Ovary (tissue), 10 donors: ENCODE measurements at places on chromosomes 11 and 22.

- peak; percentile 68 for DNase-seq
Measured at GRCh38 chr22:39363751-39364515, 14.1 kb downstream of the SYNGR1 start.

DNA sequence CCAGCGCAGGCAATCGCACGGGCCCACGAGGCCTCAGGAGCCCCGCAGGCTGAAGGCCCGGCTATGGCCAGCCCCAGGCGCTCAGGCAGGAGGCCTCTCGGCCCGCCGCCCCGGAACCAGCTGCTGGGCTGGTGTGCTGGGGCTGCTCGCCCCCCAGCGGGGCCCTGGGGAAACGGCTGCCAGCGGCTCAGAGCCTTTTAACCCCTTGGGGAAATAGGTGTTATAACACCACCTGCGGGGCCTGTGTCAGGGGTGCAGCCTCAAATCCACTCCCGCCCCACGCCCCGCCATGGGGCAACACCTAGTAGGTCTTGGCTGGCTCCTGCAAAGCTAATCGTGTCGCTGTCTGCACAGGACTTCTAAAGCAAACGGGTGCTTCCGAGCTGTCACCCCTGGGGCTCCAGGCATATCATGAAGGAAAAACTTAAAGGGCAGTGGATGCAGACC, 237.4 kb downstream of the TTC28 start:
- peak; percentile 91 for DNase-seq

GRCh38 chr22:38122616-38123015, 12.1 kb upstream of the BAIAP2L2 start:
- DNase-seq: no peak

GRCh38 chr11:85863855-85864254, 8.7 kb downstream of the CCDC83 start:
- DNase-seq: no peak

GRCh38 chr11:84922836-84923235, 704.3 kb downstream of the DLG2 start:
- DNase-seq: no peak

DNA sequence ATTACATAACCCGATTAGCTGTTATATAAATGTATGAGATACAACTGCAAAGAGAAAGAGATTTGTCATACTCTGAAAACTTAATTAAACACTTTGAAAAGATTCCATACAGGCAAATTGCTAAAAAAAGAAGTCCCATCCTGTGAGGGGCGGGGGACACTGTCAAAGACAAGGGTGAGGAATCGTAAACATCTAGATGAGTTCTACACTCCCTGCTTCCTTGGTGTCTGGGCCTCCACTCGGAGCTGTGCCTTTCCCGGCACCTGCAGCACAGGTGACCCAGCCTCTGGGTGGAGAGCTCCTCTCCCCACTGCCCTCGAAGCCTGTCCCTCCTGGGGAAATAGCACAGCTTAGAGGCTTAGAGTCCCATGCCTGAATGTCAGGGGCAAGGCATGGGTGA, 69.2 kb upstream of the CRYBB3 start:
- DNase-seq: no peak

DNA sequence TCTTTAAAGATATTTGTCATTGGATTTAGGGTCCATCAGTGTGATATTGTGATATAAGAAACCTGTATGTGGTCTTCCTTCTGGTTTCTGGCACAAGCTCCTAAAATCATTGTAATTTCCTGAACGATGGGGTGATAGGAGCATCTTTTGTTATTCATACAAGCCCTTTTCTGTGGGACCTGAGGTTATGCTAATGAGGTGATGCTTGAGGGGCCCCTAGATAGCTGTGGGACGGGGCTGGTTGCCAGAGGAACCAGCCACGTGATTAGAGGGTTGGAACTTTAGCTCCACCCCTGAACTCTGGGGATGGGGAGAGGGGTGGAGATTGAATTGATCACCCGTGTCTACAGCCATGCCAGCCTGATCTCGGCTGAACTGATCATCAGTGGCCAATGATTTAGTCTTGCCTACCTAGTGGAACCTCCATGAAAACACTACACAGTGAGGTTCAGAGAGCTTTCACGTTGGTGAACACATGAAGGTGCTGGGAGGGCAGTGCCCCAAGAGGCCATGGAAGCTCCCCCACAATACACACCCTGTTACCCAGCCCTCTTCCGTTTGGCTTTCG, 62.8 kb downstream of the BCR start:
- DNase-seq: no peak

DNA sequence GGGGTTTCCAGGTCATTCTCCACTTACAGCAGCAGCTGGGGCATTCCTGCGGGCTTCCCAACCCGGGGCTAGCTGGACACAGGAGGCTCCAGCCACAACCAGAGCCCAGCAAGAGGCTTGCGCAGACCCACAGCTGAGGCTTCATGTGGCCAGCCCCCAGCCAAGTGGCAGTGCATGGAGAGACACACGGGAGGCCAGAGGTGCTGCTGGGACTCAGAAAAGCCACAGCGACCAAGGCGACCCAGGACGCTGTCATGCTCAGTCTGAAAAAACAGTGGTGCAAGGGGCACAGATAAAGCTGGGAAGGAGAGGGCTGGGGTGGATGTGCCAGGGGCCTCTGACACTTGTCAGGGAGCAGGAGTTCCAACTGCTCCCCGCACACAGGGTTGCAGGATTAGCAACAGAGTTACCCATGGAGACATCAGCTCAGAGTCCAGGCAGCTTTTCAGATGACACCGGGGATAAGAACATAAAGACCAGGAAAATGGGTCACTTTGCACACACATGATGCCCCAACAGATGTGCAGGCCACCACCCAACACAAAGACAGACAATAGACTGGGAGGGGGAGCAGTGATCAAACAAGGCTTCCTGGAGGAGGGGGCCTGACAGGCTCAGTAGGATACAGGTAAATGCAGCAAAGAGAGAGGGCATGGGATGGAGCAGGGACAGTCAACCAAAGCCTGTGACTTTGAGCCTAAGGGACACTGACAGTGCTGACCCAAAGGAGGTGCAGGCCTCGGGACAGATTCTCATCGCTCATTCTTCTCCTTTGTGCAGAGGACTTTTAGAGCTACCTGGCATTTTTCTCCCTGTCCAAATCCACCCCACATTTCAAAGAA, 6.9 kb upstream of the NEAT1 start:
- peak; percentile 48 for DNase-seq

DNA sequence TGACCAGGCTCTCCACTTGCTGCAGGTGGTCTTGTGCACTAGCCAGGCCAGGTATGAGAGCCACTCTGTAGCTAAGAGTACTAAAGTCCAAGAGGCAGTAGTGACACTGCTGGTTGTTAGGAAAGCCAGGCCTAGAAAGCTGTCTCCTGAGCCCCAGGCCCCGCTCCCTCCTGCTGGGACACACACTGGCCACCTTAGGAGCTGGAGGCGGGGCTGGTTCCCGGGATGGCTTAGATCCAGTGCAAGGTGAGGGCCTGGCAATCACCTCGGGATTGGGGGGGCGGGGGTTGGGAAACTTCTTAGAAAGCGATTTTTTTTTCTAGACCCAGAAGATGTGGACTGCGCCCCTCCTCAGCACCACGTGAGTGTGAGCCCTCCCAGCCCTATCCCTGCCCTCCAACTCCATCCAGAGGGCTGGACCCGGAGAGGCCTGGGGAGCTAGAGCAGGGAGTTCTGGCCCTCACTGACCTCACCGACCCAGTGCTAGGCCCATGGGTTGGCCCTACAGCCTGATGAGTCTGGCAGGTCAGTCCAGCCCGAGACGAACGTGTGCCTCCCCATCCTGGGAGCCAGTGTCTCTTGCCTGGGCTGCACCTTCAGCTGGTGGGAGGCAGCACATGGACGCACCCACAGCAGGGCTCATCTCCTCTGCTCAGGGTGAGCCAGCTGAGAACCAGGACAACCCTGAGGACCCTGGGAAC, 18.1 kb downstream of the SLC37A2 start:
- no peak for DNase-seq

DNA sequence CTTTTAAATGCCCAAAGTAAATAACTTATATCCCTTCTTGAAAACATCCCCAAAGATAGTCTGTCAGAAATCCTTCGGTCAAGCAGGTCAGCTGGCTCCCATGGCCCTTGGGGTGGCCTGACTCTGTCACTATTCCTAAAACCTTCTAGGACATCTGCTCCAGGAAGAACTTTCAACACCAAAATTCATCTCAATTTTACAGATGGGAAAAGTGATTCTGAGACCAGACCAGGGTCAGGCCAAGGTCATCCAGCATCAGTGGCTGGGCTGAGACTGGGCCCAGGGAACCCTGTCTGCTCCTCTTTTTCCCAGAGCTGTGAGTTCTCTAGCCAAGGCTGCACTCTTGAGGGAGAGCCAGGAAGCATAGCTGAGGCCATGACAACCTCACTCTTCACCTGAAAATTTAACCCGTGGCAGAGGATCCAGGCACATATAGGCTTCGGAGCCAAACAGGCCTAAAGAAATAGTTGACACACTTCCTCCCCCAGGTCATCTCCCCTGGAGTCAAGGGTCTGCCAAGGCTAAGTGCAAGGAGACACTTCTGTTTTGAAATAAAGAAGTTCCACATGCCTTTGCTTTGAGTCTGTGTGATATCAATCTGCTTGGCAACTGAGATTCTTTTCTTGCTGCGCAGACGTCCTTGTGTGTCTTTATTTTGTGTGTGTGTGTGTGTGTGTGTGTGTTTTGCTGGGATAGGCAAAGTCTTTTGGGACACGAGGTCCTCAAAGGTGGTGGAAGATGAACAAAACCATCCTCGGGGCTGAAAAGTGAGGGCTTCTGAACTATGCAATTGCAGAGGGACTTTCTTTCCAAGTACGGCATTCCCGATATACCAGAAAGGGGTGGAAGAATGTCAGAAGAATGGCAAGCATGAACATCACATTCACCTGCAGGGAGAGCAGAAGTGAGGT, 16.8 kb upstream of the PRG2 start:
- DNase-seq: no peak

DNA sequence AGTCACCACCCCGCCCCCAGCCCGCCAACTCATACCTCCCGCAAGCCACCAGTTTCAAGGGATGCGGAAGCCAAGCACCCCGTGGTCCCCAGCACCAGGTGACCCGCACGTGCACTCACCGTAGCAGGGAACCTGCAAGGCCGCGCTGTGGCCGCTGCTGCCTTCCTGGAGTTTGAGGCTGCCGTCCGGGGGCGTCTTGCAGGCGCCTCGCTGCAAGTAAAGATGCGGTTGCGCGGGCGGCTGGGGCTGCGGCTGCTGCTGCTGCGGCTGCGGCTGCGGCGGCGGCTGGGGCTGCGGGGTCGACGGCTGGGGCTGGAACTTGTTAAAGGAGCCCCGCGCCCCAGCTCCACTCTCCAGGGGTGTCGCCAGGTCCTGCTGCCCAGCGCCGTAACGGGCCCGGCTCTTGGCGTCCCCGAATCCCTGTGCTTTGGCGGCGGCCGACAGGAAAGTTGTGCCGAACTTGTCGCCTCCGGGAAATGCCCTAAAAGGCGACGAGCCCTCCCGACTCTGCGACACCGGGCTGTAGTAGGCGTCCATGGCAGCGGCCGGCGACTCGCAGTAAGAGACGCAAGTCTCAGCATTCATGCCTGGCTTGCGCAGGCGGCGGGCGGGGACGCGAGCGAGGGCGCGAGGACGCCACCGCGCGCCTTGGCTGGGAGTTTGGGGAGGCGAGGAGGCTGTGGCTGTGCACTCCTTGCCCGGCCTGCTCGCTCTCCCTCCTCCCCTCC, at the start of gene ALX4:
Gene ALX4 (minus strand): TSS at position 662 of the 728 bp plus-strand sequence. CDS start 77 bp downstream, at position 585.
- no peak for DNase-seq

DNA sequence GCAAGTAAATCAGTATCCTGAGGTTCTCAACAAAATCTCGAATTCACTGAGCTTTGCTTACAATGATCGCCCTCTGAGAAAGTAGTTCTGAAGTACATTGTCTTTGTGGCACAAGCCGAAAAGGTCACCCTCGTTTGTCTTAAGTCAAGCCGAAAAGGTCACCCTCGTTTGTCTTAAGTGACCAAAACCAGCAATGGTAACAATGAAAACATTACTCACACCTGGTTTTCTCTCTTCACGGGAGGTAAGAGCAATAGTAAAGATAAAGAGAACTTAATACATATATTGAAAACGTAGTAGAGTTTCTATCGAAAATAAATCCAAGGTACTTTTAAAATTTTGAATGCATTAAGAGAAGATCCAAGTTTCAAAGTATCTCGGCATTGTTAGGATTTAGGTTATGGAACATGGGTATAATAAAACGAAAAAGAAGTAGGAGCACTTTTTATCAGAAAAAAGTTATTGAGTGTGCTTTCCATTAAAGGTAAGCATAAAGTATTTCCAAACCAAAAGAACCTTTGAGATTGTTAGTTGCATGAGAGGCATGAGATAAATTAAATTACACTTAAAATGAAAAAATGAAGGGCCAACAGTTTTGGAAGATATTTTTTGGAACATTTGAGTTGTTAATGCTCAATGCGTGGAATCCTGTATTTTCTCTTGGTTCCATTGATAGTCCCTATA, 1.2 kb downstream of the BARX2 start:
- no peak for DNase-seq

DNA sequence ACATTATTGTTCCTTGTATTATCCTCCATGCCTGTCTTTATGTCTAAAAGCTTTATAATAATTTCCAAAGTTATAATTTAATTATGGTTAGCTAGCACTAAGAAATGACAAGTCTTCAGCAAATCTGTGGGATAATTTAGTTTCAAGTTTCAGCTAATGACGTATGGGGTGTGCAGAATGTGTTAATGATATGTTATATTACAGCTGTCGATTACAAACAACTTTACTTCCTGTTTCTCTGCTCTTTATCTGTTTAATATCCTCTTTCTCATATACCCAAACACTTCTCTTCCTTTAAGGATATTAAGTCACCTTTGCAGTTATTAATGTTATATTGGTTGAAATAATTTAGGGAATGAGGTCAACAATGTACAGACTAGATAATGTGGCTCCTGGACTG, 161.8 kb downstream of the CASP12 start:
- no peak for DNase-seq

GRCh38 chr11:94198718-94199117, 70.1 kb downstream of the PANX1 start:
- DNase-seq: no peak

- DNase-seq: no peak
Measured at GRCh38 chr11:100546714-100547113, 140.4 kb upstream of the ARHGAP42 start.
